ENCODE measurements at places on chromosomes 3 and 15.

GRCh38 chr15:76084256-76084655 is 24.5 kb downstream of the TMEM266 start:
- peaks cover 22% of the 10 kb centered on the region for H3K27me3 ChIP-seq
- H3K4me1 ChIP-seq = no peaks in the 10 kb centered on the region
- no peak for DNase-seq
- no peak overlapping the region for H3K27ac ChIP-seq

DNA sequence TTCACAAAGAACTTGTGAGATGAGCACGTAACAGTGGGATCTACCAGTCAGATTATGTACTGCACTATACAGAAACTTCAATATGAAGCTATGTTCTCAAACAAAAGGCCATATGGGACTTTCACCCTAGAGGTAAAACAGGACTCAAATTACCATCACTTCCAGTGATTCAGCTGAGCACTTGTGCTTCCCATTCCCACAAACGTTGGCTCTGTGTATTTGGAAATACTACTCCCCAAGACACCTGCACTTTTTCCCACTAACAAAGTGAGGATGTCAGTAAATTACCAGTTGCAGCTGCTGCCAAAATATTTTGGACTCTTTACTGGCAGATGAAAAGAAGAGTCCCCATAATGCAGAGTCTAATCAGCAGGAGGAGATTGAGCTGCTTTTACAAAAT is 1570.1 kb downstream of the SI start:
- no peaks in the 10 kb centered on the region for H3K4me1 ChIP-seq
- H3K36me3 ChIP-seq = no peaks in the 10 kb centered on the region
- H3K4me3 ChIP-seq = no peak overlapping the region
- no peak for DNase-seq

GRCh38 chr15:37370941-37371340 is 270.6 kb upstream of the MEIS2 start:
- no peak overlapping the region for H3K27ac ChIP-seq
- no peak overlapping the region for H3K4me3 ChIP-seq
- no peaks in the 10 kb centered on the region for H3K4me1 ChIP-seq
- no peaks in the 10 kb centered on the region for H3K36me3 ChIP-seq
- DNase-seq = no peak
- no peaks in the 10 kb centered on the region for H3K27me3 ChIP-seq

DNA sequence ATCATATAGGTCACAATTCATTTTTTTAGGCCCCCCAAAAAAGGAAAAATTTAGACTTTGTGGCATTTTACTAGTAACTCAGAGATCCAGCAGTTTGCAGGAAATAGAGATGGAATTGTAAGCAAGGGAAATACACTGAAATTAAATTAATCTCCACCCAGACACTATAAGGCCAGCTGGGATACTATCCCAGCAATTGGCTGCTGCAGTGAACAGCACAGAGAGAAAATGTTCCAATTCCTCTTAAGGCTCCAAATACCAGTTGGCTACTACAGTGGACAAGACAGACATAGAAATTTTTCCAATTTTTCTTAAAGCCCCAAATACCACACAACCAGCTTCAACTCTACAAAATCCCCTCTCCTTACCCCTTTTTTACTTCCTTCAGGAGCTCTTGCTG is 78.9 kb downstream of the ULK4 start:
- DNase-seq = no peak
- no peaks in the 10 kb centered on the region for H3K36me3 ChIP-seq
- no peak overlapping the region for H3K27ac ChIP-seq
- no peaks in the 10 kb centered on the region for H3K27me3 ChIP-seq
- H3K4me1 ChIP-seq = no peaks in the 10 kb centered on the region

DNA sequence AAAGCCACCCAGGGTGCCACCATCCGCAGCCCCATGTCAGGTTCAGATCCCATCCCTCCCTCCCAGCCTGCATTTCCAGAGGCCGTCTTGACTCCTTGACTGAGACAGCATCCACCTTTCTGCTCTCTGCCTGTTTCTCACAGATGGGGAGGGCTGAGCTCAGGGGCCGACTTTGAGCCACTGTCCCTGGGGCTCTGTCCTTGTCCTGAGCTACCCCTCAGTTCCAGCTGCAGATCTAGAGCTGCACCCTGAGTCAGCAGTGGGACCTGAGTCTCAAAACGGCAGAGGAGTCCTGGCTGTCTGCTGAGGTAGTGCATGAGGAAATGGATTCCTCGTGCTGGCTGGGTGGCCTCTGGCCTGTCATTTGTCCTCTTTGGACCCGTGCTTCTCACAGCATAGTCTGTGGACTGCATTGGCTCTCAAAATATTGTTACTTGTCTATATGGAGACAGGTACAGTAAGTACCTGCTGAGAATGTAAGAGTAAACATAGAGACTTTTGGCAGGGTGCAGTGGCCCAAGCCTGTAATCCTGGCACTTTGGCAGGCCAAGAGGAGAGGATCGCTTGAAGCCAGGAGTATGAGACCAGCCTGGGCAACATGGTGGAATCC is 22.3 kb downstream of the RPLP1 start:
- peaks cover 31% of the 10 kb centered on the region for H3K27me3 ChIP-seq
- no peaks in the 10 kb centered on the region for H3K36me3 ChIP-seq
- no peak overlapping the region for H3K4me3 ChIP-seq
- H3K27ac ChIP-seq = no peak overlapping the region
- DNase-seq = no peak

GRCh38 chr3:24828551-24828950 is 333.9 kb upstream of the THRB start:
- no peak overlapping the region for H3K4me3 ChIP-seq
- H3K27ac ChIP-seq = no peak overlapping the region
- H3K36me3 ChIP-seq = no peaks in the 10 kb centered on the region
- no peak for DNase-seq

GRCh38 chr3:106326941-106327695 is 458.3 kb upstream of the CBLB start:
- H3K4me1 ChIP-seq = peaks cover 24% of the 10 kb centered on the region
- peak overlapping the region; percentile 25 for H3K27ac ChIP-seq
- H3K4me3 ChIP-seq = peak overlapping the region; percentile 31
- peaks cover 18% of the 10 kb centered on the region for H3K36me3 ChIP-seq

DNA sequence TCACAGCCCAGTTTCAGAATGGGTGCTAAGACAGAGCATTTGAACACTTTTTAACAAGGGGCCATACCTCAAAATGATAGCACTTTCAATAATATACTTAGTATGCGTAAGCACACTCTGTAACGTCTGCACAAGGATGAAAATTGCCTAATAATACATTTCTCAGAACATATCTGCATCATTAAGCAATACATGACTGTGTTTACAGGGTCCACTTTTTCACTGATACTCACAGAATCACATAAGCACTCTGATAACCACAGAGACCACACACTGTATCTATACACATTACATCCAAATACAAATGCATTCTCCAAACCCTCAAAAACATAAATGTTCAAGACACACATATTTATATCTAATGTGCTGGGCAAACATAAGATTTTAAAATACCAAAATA is 79.8 kb downstream of the NR1I2 start:
- no peaks in the 10 kb centered on the region for H3K27me3 ChIP-seq
- peaks cover 10% of the 10 kb centered on the region for H3K4me1 ChIP-seq
- H3K27ac ChIP-seq = no peak overlapping the region

- H3K4me3 ChIP-seq = no peak overlapping the region
- no peaks in the 10 kb centered on the region for H3K4me1 ChIP-seq
- H3K27ac ChIP-seq = no peak overlapping the region
- H3K36me3 ChIP-seq = no peaks in the 10 kb centered on the region
- no peak for DNase-seq
Observed at GRCh38 chr15:61112231-61112630, 116.9 kb downstream of the RORA start.

GRCh38 chr15:79296583-79296982 is 14.1 kb downstream of the ANKRD34C start:
- no peak overlapping the region for H3K4me3 ChIP-seq
- no peaks in the 10 kb centered on the region for H3K36me3 ChIP-seq
- no peaks in the 10 kb centered on the region for H3K4me1 ChIP-seq
- H3K27ac ChIP-seq = no peak overlapping the region
- peaks cover 25% of the 10 kb centered on the region for H3K27me3 ChIP-seq
- DNase-seq = no peak

- H3K36me3 ChIP-seq = no peaks in the 10 kb centered on the region
- H3K4me3 ChIP-seq = no peak overlapping the region
- H3K27ac ChIP-seq = no peak overlapping the region
- DNase-seq = no peak
Observed at GRCh38 chr3:179113903-179114302, 34.3 kb upstream of the PIK3CA start.

DNA sequence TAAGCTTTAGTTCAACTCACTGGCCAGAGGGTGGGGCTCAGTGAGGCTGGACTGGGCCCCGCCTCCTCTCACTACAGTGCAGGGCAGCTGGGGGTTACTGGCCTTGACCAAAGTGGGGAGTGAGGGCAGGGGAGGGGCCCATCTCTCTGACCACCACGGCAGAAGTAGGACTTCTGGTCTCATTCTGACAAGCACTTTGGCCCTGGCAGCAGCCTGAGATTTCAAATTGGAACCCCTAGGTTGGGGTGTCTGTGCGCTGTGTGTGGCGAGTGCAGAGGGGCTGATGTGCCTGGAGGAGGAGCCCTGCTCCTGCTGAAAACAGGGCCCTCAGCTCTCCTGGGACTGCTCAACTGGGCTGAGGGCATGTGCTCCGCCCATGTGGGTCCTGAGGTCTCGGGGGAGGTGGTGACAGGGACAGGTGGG is 60.3 kb upstream of the RPL32 start:
- no peak for DNase-seq
- peaks cover 14% of the 10 kb centered on the region for H3K4me1 ChIP-seq
- H3K4me3 ChIP-seq = no peak overlapping the region
- no peaks in the 10 kb centered on the region for H3K27me3 ChIP-seq

DNA sequence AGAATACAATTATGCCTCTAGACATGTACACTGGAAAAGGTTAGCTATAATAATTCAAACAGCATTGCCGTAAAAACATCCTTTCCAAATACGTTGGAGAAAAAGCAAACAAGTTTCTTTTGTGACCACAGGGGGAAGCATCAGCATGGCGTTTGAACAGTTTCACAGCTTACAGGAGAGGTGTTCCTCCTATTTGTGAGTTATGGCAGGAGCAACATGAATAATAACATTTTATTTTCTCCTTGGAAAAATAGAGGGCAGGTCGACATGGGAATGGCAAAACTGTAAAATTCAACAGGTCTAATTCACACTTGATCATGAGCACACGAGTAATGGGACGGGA is 39.7 kb upstream of the GADL1 start:
- H3K27ac ChIP-seq = no peak overlapping the region
- H3K4me1 ChIP-seq = peaks cover 3% of the 10 kb centered on the region
- H3K4me3 ChIP-seq = no peak overlapping the region
- peaks cover 2% of the 10 kb centered on the region for H3K27me3 ChIP-seq
- no peak for DNase-seq
- H3K36me3 ChIP-seq = no peaks in the 10 kb centered on the region

DNA sequence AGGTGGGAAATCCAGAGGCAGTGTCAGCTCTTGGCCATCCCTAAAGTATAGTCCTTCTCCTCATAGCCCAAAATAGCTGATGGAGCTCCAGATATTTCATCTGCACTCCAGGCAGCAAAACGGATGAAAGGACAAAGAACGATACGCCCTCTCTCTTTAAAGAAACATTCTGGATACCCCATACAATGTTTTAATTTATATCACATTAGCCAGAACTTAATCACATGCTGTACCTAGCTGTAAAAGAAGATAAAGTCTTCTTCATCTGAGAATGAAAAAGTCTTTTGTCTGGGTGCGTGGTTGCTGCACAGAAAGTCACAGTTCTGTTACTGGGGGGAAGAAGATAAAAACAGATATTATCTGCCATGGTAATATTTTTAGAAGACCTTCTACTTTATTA is 4.3 kb upstream of the SHC4 start:
- H3K27ac ChIP-seq = no peak overlapping the region
- peaks cover 9% of the 10 kb centered on the region for H3K36me3 ChIP-seq
- peaks cover 10% of the 10 kb centered on the region for H3K27me3 ChIP-seq
- H3K4me3 ChIP-seq = no peak overlapping the region
- DNase-seq = no peak

DNA sequence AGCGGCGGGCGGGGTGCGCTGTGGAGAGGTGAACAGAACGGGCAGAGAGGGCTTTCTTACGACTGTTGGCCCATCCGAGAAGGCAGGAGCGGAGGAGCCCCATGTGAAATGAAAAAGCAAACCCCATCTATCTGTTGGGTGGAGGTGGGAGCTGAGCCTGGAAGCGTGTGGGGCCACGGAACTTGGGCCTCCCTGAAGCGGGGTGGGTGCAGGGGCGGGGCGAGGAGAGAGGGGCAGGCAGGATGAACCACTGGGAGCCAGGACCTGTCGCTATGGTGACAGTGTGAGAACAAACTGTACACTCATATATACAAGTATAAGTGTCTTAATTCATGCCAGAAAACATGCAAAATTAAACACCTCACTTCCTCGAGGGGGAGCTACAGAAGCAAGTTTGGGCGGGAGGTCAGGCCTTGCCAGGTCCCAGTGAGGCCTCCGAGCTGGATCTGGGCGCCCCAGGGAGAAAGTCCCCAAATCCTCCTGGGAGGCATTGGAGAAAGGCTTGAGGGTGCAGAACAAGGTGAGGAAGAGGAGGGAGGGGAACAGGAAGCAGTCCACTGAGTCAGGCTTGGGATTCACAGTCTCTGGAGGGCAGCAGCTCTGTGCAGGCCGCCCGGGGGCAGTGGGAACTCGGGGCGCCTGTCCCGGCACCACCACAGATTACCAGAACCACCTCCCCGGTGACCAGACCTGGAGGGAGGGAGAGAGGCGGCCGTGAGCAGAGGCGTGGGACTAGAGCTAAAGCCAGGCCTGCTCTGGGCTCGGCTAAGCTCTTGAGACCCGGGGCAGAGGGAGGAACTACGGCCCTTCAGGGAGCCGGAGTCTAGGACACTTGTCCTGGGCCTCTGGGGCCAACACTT is 34.8 kb downstream of the RBPMS2 start:
- H3K27ac ChIP-seq = no peak overlapping the region
- no peaks in the 10 kb centered on the region for H3K36me3 ChIP-seq
- H3K4me3 ChIP-seq = no peak overlapping the region
- H3K4me1 ChIP-seq = no peaks in the 10 kb centered on the region
- no peaks in the 10 kb centered on the region for H3K27me3 ChIP-seq

DNA sequence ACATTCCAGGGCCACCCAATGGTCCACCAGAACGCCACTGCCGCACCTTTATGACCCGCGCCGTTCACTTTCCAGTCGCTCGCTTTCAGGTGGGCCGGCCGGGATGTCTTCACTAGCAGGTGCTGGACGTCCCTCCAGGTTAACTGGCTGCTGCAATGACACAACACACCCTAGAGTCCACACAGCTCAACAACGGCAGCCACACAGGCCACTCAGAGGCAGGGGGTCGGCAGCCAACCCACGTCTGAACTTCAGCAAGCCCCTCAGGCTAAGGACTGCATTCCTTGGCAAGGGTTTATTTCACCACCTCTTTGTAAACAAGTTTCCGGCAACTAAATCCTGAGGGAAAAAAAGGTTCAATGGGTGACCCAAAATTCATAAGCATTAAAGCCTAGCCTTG is 89.2 kb upstream of the SNRPA1 start:
- no peaks in the 10 kb centered on the region for H3K36me3 ChIP-seq
- no peaks in the 10 kb centered on the region for H3K27me3 ChIP-seq
- DNase-seq = no peak
- H3K27ac ChIP-seq = no peak overlapping the region
- no peaks in the 10 kb centered on the region for H3K4me1 ChIP-seq
- no peak overlapping the region for H3K4me3 ChIP-seq

All from activated CD8-positive, alpha-beta T cell treated with anti-CD3 and anti-CD28 coated beads, Interleukin-2, amount 10 ng/mL, durations not matched to agents 7 days and 5 days (primary cell).